Frontal cortex (tissue), 4 donors: ENCODE measurements at places on chromosomes 1 and 21.

DNA sequence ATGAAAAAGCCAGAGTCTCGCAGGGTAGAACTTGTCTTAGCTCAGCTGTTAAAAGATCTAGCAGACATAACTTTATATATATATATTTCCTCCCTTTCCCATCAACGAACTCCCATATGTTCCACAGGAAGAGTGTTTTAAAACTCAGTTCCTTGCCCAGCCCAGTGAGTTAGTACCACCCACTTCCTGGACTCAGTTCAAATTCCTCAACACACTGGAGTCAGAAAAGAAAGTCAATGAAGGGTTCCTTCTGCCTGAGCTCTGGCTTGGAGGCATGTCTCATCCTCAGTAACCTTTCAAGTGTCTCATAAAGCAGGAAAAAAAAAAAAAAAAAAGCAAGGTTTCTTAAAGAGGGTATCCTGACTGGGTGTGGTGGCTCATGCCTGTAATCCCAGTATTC is 15.6 kb downstream of the TPM3 start:
- no peak for DNase-seq

DNA sequence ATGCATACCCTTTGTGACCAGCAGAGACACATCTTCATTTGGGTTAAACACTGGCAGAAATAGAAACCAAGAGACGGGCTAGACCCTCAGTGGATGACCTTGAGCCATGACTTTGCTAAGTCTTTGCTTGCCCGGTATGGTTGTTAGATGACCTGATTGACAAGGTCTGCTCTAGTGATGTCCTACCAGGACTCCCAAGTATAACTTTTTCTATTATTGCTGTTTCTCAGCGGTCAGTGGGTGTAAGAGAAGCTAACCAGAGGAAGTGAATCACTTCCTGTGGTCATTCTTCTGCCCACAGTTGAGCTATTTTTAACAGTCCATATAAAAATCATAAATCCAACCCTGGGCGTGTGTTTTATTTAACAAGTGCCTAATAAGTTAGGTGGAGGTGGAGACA is 126.2 kb upstream of the ETS2 start:
- DNase-seq, result no peak

GRCh38 chr1:44281962-44282703 is 68.9 kb downstream of the DMAP1 start:
- no peak for DNase-seq

- no peak for DNase-seq
Measured at GRCh38 chr21:44418108-44418875, 37.0 kb upstream of the LRRC3 start.

DNA sequence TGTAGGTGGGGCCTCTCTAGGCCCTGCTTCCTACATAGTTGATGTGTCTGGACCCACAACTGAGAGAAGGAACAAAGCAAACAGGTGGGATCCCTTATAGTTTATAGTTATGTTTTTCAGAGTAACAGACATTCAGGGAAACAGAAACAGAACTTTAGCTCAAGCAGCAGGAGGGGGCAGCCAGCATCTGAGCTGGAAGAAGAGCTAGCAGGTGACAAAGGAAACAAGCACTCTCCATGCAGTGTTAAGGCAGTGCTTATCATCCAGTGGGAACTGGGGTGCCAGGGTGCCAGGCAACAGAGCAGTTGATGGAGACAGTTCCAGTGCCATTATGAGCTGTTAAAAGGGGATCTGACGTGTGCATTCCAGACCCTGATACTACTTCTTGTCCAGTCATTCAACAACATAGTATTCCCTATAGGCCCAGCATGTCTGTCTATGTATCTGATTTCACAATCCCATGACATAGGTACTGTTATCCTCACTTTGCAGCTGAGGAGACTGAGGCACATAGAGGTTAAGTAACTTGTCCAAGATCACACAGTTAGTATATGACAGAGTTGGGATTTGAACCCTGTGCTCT is 13.5 kb downstream of the HIVEP3 start:
- DNase-seq, result no peak

DNA sequence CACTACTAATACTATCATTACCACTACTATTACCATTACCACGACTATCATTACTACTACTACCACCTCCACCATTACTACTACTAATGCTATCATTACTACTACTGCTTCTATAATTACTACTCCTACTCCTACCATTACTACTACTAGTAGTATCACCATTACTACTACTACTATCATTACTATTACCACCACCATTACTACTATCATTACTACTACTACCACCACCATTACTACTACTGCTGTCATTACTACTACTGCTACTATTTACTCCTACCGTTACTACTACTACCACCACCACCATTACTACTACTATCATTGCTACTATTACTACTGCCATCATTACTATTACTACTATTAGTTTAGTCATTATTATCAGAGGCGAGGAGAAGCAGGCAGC is 140.9 kb upstream of the KCNJ15 start:
- no peak for DNase-seq

DNA sequence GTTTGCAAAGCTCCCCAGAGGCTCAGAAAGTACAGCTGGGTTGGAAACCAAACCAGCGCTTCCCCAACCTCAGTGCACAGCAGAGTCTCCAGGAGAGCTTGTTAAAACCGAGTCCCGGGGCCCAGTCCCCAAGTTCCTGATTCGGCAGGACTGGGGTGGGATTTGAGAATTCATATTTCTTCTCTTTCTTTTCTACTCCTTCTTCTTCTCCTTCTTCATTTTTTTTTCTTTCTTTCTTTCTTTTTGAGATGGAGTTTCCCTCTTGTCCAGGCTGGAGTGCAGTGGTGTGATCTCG is 136.8 kb downstream of the PGBD5 start:
- DNase-seq, result no peak

- no peak for DNase-seq
Measured at GRCh38 chr21:43927591-43928221, 62.7 kb downstream of the AGPAT3 start.

DNA sequence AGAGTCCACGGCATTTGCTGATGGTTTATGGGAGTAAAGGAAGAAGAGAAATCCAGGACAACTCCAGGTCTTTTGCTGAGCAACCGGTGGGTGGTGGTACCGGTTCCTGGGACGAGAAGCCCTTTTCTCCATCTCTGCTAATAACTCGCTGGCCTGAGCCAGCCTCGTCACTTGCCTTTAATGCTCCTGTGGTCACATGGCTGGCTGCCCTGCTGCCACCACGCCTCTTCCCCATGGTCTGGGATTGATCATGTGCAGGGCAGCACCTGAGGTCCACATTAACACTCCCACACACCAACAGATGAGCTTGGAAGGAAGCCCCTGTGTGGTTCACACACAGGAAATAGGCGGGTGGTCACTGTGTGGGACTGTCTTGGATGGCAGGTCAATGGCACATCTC is 10.3 kb upstream of the ETS2 start:
- DNase-seq, result no peak

DNA sequence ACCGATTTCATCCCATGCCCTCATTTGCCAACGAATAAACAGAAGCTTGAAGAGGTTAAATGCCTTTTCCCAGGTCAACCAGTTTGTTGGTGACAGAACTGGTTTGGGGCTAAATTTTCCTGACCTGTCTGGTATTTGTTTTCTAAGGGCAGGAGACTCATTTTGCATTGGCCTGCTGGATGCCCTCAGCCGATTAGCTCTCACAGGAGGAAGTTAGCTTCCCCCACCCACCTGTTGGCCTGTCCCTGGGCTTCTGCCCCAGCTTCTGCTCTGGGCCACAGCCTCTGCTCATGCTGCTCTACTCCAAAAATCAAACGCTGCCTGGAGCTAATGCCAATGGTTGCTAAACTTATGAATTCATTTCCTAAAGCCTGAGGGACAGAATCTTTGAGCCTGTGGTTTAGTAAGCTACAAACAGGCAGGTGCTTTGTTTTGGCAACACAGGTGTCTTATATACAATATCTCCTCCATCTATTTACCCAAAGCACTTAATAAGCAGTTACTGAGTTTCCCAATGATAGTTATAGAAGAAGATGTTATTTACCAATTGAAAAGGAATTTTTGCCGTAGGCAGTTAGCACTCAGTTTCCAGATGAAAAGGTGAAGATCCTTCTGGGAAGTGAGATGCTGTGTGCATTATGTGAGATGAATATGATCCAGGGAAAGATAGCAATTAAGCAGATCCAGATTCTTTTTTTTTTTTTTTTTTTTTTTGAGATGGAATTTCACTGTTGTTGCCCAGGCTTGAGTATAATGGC is 82.3 kb downstream of the TM2D1 start:
- no peak for DNase-seq

DNA sequence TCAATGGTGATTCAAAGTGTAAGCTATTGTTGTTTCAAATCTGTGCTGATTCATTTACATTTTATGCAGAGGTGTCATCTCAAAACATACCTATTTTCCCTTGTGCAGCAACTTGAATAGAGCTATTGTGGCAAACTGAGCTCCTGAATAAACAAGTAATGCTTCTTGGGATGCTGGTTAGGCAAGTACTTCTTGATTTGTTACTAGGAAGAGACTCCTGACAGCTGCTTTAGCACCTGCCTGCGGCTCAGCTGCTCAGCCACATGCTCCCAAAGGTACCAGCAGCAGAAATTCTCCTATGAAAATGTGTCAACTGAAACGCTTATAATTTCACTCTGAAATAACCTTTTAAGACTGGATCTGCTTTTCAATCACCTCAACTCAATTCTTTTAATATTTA is 352.3 kb downstream of the RYR2 start:
- DNase-seq, result no peak

- no peak for DNase-seq
Measured at GRCh38 chr1:100051401-100051800, 81.3 kb downstream of the SASS6 start.

GRCh38 chr1:90210633-90211491 is 216.0 kb downstream of the ZNF326 start:
- no peak for DNase-seq

DNA sequence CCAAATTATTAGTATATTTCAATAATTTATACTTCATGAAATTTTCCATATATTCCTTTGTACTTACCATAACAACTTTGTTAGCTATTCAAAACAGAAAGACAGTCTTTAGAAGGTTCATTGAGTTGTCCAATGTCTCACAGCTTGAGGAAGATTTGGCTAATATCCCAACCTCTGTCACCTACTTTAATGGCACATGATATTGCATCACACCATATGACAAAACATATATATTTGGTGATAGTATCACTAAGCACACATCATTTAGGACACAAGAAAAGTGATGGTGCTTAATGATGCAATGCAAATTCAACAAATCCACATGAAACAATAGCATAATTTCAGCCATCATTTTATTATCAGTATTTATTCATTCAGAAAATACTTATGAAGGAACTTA is 122.0 kb upstream of the BRINP3 start:
- no peak for DNase-seq

GRCh38 chr1:162111572-162111971 is 42.1 kb downstream of the NOS1AP start:
- DNase-seq, result no peak

GRCh38 chr1:213656503-213656902 is 331.3 kb upstream of the PROX1 start:
- DNase-seq, result no peak

DNA sequence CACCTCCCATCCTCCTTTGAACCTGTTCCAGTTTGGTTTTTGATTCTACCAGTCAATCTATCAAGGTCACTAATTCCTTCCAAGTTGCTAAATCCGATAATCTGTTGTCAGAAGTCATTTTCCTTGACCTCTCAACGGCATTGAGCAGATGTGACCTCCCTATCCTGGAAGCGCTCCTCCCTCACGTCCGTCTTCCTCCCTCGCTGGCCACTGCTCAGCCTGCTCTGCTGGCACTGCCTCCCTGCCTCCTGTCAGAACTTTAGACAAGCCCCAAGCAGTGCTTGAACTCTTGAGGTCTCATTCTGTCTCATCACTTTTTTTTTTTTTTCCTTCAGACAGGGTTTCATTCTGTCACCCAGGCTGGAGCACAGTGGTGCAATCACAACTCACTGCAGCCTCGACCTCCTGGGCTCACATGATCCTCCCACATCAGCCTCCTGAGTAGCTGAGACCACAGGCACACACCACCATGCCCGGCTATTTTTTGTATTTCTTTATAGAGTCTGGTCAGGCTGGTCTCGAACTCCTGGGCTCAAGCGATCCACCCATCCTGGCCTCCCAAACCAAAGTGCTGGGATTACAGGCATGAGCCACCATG is 4.4 kb upstream of the ACOT7 start:
- DNase-seq, result no peak

GRCh38 chr1:246573491-246573890 is 7.2 kb downstream of the CNST start:
- no peak for DNase-seq

- DNase-seq, result no peak
Measured at GRCh38 chr1:210882414-210883221, 251.3 kb downstream of the KCNH1 start.

GRCh38 chr21:36547464-36547863 is 67.5 kb upstream of the CLDN14 start:
- DNase-seq, result no peak

DNA sequence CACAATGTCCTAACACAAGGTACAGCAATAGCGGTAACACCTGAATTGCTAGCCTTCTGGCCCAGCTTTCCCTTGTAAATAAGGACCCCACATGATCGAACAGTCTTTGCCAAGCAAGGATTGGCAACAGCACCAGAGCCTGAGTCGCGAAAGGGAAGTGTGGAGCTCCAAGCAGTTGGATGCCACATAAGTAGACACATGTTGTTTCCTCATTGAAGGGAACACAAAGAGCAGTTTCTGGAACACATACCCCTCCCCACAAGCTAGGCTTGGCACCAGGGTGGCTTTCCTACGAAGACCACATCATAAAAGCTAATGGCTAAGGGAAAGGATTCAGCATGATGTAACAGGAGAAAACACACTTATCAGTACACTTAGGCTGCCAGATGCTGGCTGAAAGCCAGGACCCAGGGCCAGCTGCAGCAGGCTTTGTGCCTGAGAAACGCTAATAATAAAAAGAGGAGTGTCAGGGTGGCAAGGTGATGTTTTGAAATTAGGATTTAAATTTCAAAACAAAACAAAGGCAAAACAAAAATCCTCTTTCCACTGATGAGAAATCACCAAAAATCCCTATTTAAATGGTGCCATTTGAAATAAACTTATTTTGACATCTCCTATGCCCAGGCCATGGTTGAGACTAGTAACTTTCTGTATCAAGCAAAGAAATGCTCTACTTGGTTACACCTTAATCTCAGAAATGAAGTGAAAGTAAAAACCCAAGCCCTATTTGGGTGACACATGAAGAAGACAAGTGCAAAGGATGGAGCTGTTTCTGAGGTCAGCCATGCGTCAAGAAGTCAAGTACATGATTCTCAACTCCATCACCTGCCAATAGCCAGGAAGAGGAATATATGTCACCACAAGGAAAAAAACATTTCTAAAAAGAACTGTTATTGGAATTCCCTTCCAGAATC is 11.9 kb upstream of the CPLANE2 start:
- no peak for DNase-seq

DNA sequence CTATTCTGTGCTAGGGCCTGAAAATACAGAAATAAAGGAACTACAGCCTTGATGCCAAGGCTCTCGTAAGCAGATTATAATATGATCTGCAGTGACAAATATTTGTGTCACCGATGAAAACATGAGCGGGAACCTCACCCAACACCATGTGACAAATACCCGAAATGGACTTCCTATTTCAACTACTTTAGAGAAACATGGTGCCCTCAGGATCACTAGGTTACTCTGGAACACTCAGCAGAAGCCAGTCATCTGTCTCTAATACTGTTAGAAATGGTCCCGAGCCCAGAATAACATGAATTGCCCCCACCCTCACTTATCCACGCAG is 463 bp upstream of the VAMP3 start:
- peak; percentile 43 for DNase-seq

- DNase-seq, result peak; percentile 46
Measured at GRCh38 chr1:231421546-231421970, 529 bp downstream of the EGLN1 start.
